ENCODE measurements at places on chromosomes 5 and 9.

DNA sequence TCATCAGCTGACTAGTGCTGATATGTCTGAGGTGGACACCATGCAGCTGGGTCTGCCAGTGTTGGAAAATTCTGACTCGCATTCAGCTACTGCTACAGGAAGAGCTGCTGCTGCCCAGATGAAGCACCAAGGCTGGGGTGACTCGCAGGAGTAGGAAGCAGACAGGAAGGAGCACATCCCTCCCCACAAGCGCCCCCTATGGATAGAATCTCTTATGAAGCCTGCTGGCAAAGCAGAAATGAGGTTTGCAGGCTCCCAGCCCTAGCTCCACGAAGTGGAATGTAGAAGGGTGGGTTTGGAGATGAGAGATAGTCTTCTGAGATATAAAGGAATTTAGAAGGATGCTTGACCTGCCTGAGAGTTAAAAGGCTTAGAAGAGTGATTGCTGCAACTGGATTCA lies 443.0 kb downstream of the ACTL7B start:
- no peak for DNase-seq

DNA sequence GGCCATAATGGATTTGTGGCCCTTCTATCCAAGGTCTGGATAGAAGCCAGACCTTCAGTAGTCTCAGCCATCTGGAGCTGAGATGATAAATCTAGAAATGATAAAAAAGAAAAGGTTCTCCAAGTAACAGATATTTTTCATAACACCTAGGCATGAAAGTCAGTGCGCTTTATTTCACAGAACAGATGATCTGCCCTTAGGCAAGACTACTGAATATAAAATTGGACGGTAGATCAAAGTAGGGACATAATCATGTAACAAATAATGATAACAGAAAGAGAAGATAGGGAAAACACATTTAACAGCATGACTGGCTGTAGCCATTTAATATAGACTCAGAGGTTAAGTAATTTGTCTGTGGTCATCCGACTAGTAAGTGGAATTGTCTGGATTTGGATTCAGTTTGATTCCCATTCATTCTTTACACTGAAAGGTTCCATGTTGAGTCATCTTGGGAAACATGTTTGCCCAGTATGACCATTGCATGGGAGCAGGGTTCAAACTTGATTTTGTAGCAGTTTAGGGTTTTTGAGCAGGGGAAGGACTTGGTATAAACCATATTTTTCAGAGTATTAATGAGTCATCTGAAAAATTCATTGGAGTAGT lies 4.1 kb upstream of the CAVIN4 start:
- no peak for DNase-seq

DNA sequence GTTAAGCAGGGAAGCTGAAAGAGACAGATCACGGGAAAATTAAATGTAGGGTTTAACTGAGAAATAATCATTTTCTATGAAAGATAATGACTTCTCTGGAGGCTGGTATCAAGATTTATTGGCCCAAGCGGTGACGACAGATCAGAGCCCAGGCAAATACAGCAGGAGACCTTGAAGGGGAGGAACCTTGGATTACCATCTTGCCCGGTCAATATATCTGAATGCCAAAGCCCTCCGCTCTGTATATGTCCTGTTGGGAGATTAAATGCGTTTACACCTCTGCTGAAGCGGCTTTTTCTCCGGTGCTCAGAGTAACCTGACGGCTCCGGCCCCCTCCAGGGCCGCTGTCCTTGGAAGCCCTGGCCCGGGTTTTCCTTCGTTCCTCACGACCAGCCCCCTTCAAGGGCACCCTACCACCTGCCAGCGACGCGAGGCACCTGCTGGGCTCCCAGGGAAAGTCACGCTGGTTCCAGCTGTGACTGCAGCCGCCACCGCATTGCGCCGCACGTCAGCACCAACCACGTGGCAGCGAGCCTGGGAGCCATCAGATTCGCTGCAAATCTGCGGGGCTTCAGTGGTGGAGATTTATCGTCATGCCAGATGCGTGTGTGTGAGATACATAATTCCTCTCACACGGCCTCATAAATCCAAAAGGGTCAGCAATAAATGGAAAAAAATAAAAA lies 4.4 kb upstream of the QSOX2 start:
- DNase-seq = no peak

- no peak for DNase-seq
These were observed 16.3 kb downstream of the NMRK1 start for GRCh38 chr9:75071530-75072122.

- DNase-seq = no peak
These were observed 132.7 kb upstream of the SLC12A2 start for GRCh38 chr5:127950707-127951391.

GRCh38 chr5:10684303-10685086 lies 76.5 kb downstream of the DAP start:
- DNase-seq = no peak

- DNase-seq = no peak
These were observed 307.1 kb downstream of the PRR16 start for GRCh38 chr5:120771202-120771601.

DNA sequence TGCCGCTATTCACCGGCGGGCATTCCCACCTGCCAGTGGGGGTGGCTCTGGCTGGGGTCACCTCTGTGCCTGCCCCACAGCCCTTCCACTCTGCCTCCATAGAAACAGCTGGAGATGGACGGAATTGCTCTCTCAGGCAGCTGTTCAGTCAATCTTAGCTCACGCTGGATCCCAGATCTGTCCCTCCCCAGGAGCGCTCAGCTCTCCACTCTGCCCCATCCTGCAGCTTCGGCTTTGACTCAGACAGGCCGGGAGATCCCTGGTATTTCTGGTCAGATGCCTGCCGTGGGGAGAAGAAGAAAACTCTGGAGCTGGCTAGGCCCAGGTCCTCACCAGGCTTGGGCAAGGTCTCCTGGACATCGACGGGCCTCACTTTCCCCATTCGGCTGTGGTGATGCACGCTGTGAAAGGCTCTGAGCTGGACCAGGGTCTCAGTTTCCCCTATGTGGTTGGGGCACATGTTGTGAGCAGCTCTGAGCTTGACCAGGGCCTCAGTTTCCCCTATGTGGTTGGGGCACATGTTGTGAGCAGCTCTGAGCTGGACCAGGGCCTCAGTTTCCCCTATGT lies 7.6 kb upstream of the SLC9A3 start:
- no peak for DNase-seq

DNA sequence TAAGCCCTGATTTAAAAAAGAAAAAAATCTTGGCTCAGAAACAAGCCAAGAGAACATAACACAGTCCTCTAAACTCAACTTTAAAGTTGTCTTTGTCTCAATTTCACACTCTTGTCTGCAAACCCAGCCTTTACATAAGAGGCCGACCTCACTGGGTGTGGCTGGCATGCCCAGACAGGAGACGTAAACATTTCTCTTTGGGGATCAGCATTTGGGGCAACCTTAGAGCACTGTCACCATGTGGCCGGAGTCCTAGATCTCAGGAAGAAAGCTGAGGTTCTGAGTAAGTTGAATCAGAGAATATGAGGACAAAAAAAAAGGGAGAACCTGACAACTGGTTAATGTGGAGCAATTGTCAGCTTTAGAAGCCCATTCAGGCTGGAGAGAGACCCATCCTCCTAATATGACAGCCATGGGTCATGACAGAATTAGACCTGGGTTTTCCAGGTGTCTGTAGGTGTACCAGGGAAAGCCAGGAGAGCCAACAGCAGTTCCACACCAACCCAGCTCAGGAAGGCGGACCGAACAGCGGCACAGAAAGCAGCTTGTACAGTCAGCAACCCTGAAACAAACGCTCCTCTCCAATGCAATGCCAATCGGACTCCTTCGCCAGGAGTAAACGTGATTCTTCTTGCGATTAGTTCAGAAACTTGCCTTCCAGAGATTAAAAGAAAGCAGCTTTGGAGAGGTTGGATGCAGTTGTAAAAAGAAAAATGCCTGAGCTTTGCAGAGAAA lies 97.9 kb upstream of the MAP3K1 start:
- DNase-seq = no peak

- no peak for DNase-seq
These were observed 41.8 kb upstream of the UGCG start for GRCh38 chr9:111854799-111855198.

DNA sequence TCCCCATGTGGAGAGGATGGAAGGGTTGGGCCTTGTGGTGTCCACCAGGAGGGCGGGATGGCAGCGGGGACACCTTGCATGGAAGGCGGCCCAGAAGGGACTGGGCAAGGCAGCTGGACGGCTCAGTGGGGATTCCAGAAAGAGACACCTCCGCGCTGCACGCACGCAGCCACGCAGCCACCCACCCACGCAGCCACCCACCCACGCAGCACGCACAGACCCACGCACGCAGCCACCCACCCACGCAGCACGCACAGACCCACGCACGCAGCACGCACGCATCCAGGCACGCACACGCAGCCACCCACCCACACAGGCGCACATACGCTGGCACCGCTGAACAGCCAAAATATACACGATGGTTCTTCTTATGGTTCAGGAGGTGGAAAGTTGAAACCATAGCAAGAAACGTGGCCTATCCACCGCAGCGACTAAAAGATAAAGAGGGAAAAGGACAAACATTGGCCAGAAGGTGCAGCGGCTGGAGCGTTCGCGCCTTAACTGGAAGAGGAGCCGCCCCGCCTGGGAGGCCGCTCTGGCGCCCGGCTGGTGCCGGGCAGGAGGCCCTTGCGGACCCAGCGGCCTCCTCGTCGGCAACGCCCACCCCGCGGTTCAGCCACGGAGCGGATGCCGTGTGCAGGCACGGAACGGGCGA lies 22.2 kb upstream of the EXOC3 start:
- no peak for DNase-seq

GRCh38 chr9:90684736-90685135 lies 42.1 kb upstream of the DIRAS2 start:
- no peak for DNase-seq

DNA sequence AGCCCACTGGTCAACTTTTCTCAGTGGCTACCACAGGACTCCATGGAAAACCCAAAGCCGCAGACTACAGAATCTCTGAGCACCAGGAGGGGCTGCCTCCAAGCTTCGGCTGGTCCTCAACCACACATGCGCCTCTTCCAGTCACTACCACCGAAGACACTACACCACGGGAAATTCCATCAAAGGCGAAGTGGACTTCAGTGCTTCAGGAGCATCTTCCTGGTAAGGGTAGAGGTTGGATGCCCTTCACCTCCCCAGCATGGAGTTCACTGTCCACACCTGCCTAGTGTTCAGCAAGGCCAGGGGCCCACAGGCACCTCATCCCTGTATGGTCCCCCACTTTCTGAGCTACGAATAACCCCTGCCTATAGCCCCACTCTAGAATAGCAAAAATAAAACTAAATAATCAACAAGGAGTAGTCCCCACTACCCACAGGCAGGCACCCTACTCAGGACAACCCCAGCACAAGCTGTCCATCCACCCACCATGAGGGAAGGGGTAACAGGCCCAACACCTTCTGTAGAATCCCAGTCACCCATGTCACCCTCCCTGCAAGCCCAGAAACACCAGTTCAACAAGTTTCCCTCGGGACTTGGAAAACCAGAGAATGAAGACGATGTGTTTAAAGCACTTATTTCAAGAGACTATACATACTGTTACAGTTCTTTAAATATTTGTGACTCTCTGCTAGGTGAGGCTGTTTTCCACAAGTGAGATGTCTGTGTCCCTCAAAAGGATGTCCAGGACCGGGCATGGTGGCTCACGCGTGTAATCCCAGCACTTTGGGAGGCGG lies 2.6 kb downstream of the VDAC1 start:
- DNase-seq = no peak

- DNase-seq = no peak
These were observed 661.8 kb downstream of the DTWD2 start for GRCh38 chr5:118326481-118327045.

- no peak for DNase-seq
These were observed 276.4 kb downstream of the MEF2C start for GRCh38 chr5:88606626-88607025.

GRCh38 chr5:51495672-51496071 lies 112.4 kb downstream of the ISL1 start:
- no peak for DNase-seq

DNA sequence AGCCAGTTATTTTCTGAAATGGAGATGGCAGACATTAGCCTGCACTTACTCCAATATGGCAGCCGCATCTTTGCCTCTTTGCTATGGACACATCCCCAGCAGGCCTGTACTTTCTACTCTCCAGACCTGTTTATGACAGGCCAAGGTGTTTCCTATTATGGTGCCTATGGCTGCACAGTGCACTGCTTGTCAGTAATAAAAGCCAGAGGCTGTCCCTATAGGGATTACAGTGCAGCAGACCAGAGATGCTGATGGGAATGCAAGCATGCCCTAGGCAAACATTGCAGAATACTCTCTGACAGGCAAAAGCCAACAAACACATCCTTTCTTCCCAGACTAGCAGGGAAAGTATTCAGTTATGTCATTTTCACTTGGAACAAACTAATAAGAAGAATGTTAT lies 442.9 kb downstream of the RAB3C start:
- no peak for DNase-seq

GRCh38 chr5:1209489-1209852 lies 8.1 kb downstream of the SLC6A19 start:
- no peak for DNase-seq

DNA sequence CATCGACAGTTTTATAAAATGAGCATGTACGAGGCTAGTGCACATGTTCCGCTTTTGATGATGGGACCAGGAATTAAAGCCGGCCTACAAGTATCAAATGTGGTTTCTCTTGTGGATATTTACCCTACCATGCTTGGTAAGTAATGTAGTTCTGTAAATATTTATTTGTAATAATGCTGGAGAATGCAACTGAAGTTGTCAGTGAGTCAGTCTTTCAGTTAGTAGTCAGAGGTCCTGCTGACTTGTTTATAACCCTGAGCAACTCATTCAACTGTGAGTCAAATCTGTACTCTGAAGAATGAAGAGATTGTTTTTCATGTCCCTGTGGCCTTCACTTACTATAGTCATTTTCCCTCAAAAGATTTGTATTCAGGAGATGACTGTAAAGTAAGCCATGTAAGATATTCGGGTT lies 28.4 kb upstream of the GPR150 start:
- DNase-seq = no peak

DNA sequence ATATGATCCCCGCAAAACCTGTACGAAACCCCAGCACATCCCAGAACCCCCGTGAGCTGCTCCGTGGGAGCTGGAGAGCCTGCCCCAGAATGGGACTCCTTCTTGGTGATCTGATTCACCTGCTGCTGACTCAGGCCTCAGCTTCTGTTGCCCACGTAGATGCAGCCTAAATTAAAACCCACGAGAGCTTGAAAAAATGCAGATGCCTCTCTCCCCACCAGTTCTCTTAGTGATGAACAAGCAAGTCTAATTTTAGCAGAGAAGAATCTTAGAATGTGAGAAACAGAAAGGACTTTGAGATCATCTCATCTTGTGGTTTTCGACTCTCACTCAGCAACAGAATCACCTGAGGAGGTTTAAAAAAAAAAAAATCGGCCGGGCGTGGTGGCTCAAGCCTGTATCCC lies 57.6 kb downstream of the TMOD1 start:
- DNase-seq = no peak

- no peak for DNase-seq
These were observed 140.5 kb downstream of the SNX18 start for GRCh38 chr5:54658010-54658409.

- DNase-seq = no peak
These were observed 1.3 kb upstream of the ZNF462 start for GRCh38 chr9:106861640-106862109.
